ENCODE measurements at places on chromosomes 2 and 18.

- DNase-seq = no peak
These were observed 95.4 kb downstream of the SOCS6 start for GRCh38 chr18:70384181-70384790.

DNA sequence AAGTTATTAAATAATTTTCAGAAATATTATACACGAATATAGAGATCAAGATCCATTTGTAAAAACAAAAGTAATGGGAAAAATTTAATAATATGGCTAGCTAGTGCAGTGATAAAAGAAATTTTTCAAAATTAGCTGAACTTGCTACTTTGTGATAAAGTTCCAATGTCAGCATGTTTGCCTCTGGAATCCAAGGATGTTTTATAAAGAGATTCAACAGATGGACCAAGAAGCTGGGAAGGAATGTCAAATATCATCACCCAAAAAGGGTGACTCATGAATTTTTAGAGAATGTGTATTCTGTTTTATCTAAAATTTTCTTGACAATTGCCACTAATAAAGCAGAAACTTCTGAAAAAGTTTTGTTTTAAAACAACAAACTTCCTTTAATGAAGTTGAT is 95.3 kb downstream of the FSIP2 start:
- DNase-seq = no peak

DNA sequence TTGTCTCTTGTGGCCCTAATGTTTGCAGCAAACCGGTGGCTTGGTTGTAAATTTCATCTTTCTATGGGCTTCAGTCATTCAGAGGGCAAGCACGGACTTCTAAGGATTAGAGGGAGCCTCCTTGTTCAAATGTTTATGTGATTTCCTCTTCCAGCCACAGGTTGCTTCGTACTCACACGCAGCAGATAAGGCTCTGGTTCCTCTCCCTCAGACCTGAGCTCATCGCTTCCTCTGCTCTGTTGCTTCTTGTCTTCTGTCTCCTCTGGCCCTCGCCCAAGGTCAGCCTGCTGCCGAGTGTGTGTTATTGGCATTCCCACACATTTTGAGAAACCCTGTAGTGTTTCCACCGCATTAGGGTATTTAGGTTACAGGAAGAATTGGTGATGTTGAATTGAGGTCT is 44.0 kb downstream of the MYL12B start:
- DNase-seq = no peak

- DNase-seq = no peak
These were observed 116.5 kb downstream of the MCFD2 start for GRCh38 chr2:46798998-46799698.

- DNase-seq = no peak
These were observed 642 bp upstream of the SRSF7 start for GRCh38 chr2:38751596-38752410.

GRCh38 chr2:56177420-56178220 is 6.2 kb upstream of the CCDC85A start:
- DNase-seq = no peak

GRCh38 chr2:67792681-67793091 is 270.1 kb downstream of the C1D start:
- DNase-seq = no peak

GRCh38 chr2:207504513-207505170 is 25.1 kb upstream of the CREB1 start:
- peak; percentile 30 for DNase-seq

- DNase-seq = no peak
These were observed 67.9 kb upstream of the RAPGEF4 start for GRCh38 chr2:172667581-172668325.

DNA sequence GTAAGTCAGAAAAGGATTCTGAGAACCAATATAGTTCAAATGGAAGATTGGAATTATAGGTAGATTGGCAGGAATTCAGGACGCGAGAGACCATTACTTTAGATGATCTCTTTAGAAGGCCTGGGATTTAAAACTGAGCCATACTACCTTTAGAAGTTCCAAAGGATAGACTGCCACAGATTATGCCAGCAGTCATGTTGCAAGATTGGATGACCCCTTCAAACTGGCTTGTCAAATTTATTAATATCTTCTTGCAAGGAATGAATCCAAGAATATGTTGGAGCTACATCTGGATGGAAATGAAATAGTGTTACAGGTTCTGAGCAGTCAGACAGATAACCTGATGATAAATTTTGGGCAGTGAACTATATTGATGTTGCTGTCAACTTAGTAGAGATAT is 22.0 kb downstream of the BABAM2 start:
- DNase-seq = no peak

GRCh38 chr2:43030551-43031307 is 195.7 kb downstream of the ZFP36L2 start:
- no peak for DNase-seq

DNA sequence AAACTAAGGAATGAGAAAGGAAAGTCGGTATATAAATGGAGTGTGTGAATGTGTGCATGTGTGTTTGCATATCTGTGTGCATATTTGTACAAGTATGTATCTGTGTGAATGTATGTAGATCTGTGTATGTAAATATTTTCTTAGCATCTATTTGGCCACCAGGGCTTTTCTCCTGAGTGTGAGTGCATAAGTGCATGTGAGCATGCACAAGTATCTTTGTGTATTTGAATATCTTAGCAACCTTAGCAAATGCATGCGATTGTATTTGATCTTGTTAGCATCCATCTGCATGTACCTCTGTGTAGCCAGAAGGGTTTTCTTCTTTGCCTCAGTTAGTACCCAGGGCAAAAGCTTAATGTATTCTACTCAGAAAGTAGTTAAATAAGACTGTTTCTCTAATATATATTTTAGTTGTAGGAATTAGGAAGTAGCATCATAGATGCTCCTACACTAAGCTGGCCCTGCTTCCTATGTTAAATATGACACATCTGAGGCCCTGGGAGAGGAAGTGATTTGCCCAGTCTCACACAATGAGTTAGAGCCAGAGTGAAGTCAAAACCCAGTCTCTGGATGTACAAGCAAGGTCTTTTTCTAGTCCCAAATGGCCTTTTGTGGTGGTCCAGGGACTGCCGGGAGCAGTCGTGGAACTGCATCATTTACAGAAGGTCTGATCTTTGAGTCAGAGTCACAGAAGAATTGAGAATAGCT is 9.2 kb downstream of the FKBP1B start:
- no peak for DNase-seq

DNA sequence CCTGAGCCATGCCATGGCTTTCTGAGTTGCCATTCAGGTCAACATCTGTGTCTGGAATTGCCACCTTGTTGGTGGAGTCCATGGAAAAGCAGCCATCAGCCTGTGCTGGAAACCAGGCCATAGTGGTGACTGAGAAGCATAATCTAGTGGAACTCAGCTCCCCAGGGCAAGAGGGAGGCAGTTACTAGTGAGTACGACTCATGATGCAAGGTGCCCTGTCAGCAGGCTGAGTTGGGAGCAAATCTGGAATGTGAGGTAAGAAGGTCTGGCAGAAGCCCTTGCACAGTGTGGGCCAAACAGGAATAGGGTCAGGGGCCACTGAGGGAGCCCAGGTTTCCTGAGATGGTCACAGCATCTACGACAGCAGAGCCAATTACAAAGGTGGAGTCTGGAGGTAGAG is 37.1 kb downstream of the SULT1C2 start:
- DNase-seq = no peak

All from globus pallidus (tissue), 1 donor.